ENCODE measurements at places on chromosomes 7 and 10.
A peak's percentile ranks its signal among the peaks of the same experiment; 100 is the strongest.

DNA sequence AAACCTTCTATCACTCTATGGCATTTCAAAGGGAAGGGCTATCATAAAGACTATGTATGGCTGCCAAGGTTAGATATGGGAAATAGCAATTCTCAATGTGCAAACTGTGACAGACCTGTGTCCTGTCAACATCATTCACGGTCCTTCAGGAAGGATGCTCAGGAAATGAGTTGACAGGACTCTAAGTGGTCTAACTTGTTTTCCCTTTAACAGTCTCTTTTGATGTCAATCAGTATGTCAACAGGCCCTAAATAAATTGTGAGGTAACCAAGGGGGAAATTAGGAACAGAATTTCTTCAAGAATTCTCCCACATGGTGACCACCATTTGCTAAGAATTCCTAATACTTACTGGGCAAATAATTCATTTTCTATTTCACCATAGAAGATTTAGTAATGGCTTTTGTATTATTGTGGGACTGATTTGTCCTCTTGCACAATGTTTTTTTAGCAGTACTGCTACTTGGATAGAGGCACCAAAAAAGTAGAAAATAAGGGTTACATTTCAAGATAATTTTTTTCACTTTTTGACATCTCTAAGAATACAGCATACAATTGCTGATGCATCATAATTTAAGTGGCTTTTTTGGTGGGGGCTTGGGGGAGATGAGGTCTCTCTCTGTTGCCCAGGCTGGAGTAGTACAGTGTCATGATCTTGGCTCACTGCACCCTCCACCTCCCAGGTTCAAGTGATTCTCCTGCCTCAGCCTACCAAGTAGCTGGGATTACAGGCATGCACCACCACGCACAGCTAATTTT, 275.8 kb downstream of the CACNA2D1 start:
- DNase-seq = no peak

DNA sequence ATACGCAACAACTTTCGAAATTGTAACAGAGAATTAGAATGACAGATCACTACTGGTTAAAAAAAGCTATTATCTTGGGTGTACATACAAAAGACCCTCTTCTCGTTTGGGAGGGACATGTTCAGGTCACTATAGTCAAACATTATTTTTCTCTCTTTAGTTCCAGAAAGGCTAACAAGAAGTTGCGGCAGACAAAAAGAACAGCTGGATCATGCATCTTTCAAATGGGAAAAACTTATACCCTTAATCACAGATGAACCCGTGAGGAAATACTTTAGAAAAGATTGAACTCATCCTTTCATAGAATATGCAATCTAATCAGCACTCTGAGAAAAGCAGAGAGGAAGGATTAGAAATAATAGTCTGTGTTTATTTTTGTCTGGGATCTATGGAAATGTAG, 72.5 kb downstream of the EVX1 start:
- no peak for DNase-seq

- peak; percentile 82 for DNase-seq
Measured at GRCh38 chr10:107814865-107815487, 650.5 kb upstream of the SORCS1 start.

DNA sequence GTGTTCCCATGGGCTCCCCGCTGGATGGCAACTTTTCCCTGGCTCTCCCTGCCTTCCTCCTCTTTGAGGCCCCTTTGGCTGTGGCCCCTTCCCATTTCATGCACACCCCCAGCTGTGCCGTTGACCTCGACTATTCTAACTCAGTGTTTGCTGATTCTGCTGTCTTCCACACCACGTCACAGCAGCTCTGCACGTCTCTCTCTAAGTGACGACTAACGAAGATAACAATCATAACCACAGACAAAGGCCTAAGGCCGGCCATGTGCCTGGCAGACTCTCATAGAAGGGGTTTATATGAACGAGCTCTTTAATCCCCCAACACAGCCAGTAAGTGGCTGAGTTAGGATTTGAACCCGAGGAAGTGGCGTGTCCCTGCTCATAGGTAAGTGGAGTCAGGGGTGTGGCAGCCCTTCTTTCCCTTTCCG, 151.5 kb upstream of the SHH start:
- DNase-seq = no peak

Data from neural progenitor cell (in vitro differentiated cells).